ENCODE measurements at places on chromosomes 1 and 21.

GRCh38 chr1:9167638-9168037 lies 38.7 kb upstream of the GPR157 start:
- H3K4me1 ChIP-seq = peaks cover 6% of the 10 kb centered on the region
- H3K4me3 ChIP-seq = no peak overlapping the region
- H3K27me3 ChIP-seq = no peaks in the 10 kb centered on the region
- DNase-seq = no peak
- H3K36me3 ChIP-seq = no peaks in the 10 kb centered on the region

GRCh38 chr1:23140940-23141596 lies 27.6 kb downstream of the LUZP1 start:
- H3K4me1 ChIP-seq = no peaks in the 10 kb centered on the region
- H3K27ac ChIP-seq = no peak overlapping the region
- H3K36me3 ChIP-seq = no peaks in the 10 kb centered on the region
- H3K4me3 ChIP-seq = no peak overlapping the region
- no peaks in the 10 kb centered on the region for H3K27me3 ChIP-seq
- DNase-seq = no peak

GRCh38 chr1:7447093-7447492 lies 324.0 kb upstream of the VAMP3 start:
- H3K27me3 ChIP-seq = no peaks in the 10 kb centered on the region
- H3K36me3 ChIP-seq = no peaks in the 10 kb centered on the region
- no peak overlapping the region for H3K4me3 ChIP-seq
- no peaks in the 10 kb centered on the region for H3K4me1 ChIP-seq
- no peak for DNase-seq

DNA sequence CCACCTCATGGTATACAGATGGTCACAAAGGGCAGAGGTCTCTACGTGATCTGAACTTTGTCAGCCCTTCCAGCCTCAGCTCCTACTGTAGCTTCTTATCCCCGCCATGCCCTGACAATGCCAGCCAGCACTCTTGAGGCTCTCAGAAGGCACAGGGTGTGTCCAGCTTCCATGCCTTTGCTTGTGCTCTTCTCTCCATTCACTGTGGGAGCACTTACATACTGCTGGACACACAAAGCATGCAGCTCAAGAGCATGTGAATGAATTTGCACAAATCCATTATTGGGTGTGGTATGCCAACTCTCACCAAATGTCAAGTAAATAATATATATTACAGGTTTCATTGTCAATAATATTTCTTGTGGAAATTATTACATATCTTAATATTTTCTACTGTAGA lies 36.4 kb upstream of the MAP10 start:
- DNase-seq = no peak
- H3K27me3 ChIP-seq = no peaks in the 10 kb centered on the region
- H3K27ac ChIP-seq = no peak overlapping the region
- no peaks in the 10 kb centered on the region for H3K4me1 ChIP-seq
- no peaks in the 10 kb centered on the region for H3K36me3 ChIP-seq

DNA sequence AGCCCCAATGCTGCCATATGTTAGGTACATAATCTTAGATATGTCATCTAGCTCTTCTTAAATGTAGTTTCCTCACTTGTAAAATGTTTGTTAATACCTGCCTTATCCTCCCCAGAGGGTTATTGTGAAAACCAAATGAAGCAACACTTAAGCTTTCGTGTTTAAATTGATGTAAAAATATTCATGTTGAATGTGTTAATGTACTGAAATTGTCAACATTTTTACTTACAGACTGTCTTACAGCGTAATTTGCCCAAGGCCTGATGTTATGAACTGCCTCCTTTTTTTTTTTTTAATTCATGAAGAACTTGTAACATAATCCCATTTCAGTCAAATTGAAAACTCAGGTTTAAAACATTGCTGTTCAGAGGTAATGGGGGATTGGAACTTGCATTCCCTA lies 25.6 kb upstream of the ENAH start:
- H3K4me1 ChIP-seq = no peaks in the 10 kb centered on the region
- H3K4me3 ChIP-seq = no peak overlapping the region
- no peak overlapping the region for H3K27ac ChIP-seq
- H3K27me3 ChIP-seq = peaks cover 24% of the 10 kb centered on the region
- DNase-seq = no peak
- H3K36me3 ChIP-seq = no peaks in the 10 kb centered on the region

DNA sequence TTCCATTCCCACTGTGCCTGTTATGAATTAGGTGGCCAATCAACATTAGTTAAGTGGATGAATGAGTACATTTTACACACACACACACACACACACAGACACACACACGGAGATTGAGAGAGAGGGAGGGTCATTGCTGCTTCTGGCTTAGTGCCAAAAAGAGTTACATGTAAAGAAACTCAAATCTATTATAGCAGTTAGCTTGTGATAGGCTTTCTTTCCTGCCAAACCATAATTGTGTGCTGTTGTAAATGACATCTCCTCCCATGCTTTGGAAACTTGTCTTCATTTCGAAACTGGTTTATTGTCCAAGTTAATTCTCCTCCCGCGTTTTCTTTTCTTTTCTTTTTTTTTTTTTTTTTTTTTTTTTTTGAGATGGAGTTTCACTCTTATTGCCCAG lies 1.4 kb upstream of the MT1HL1 start:
- no peak overlapping the region for H3K27ac ChIP-seq
- no peaks in the 10 kb centered on the region for H3K4me1 ChIP-seq
- H3K4me3 ChIP-seq = no peak overlapping the region
- DNase-seq = no peak
- no peaks in the 10 kb centered on the region for H3K27me3 ChIP-seq

- no peak overlapping the region for H3K4me3 ChIP-seq
- no peaks in the 10 kb centered on the region for H3K36me3 ChIP-seq
- H3K27ac ChIP-seq = no peak overlapping the region
- H3K27me3 ChIP-seq = peaks cover 4% of the 10 kb centered on the region
Measured at GRCh38 chr1:53359225-53359933, 31.5 kb upstream of the LRP8 start.

Data from DND-41 (cell line).